Fibroblast of skin of right biceps (primary cell): ENCODE measurements at places on chromosomes 7 and 10.

DNA sequence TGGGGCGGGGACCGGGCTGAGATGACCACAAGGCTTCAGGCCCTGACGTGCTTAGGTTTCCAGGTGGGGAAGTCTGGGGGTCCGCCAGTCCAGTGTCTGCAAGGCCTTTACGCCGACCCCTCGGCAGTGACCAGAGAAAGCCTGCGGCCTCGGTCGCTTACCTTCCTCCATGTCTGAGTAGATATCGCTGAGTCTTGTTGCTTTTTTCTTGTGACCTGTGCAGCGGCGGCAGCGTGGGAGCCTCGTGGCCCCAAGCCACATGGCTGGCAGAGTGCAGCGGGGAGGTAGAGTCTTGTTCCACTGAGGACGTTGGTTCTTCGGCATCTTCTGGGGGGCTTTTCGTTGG is 329 bp downstream of the NOLC1 start:
- DNase-seq: peak; percentile 9

DNA sequence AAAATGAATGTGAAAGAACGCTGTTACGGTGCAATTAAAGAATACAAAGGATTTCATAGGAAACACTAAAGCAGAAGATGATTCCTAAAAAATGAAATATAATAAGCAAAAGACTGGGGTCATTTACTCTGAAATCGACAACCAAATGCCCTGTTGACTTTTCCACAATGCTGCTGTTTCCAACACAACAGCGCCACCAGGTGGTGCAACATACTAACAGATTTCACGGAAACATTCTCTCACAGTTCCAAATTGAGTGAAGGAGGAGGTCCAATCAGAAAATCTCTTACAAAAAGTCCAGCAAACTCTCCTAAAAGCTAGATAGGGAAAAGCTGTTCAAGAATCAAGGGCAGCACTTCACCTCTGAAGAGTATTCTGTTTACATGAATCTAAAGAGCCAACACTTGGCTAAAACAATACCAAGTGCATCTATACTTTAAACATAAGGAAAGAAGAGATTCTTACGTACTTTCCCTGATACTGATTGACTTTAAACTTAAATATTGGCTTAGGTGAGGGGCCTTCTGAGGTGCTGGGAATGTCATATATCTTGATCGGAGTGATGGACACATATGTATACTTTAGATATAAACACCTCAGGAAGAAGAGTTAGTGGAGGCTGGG is 55.9 kb downstream of the UPF2 start:
- DNase-seq: peak; percentile 76

GRCh38 chr7:34107276-34107675 is 201.9 kb downstream of the BMPER start:
- DNase-seq: peak; percentile 81

GRCh38 chr10:28008054-28008453 is 9.2 kb upstream of the ODAD2 start:
- no peak for DNase-seq

DNA sequence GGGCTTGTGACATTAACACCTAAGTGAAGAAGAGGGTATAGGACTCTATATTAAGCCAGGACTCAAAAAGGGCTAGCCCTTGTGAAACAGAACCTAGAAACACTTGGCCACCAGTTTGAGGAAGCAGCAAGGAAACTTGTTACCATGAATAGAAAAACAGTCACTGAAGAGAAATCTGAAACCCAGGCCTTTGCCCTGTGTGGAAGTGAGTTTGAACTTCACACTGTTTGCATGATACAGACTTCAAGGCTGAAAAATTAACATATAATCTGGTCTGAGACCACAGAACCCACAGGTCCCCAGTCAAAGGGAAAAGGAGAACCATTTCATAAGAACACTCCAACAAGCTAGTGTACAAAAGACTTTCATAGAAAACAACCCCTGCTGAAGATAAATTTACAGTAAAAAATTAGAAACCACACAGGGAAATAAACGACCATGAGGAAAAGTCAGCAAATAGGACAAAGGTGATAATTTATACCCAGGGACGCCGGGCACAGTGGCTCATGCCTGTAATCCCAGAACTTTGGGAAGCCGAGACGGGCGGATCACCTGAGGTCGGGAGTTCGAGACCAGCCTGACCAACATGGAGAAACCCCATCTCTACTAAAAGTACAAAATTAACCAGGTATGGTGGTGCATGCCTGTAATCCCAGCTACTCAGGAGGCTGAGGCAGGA is 76.1 kb downstream of the SKIDA1 start:
- DNase-seq: no peak

DNA sequence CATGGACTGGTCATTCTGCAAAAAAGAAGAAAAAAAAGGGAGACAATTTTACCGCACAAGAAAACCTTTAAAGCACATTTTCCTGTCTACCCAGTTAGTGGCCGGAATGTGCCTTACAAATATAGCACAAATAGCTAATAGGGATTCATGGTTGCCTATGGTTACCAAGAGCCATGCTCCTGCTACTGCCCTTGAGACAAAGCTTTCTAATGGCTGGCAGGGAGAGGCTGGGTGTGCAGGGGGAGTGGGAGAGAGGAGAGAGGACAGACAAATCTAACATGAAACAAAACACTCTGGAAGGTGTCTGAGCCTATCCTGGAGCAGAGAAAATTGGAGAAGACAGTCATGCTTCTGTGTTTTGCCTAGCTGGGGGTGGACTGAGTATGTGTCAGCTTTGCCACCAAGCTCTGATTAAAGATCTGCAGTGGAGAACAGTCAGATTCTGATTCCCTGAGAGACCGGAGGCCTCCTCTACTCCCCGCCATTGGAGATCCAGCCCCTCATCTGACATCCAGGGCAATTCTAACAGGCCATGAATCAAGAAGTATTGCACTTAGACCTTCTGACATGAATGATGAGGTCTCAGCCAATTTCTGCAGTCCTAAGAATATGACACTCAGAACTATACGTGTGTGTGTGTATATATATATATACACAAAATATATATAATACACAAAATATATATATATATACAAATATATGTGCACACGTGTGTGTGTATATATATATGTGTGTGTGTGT is 80.2 kb downstream of the PRTFDC1 start:
- peak; percentile 21 for DNase-seq

GRCh38 chr10:51397695-51398094 is 301.7 kb downstream of the CSTF2T start:
- DNase-seq: peak; percentile 81

GRCh38 chr10:101293007-101293723 is 60.8 kb upstream of the BTRC start:
- DNase-seq: no peak

DNA sequence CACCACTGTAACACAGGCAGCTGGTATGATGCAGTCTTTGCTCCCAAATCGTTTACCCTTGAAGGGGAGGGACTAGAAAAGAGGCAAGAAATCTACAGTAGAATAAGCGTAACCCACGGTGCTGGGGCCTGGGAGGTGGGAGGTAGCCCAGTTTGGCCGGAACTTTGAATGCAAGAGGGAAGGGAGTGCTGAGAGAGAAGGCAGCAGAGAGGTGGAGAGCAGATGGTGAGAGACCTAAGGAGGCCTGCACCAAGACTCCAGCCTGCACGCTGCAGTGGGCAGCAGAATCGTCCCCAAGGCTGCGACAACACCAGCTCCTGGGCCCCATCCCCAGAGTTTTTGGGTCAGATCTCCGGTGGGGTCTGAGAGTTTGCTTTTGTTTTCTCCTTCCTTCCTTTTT is 547.5 kb downstream of the GALNT17 start:
- no peak for DNase-seq

DNA sequence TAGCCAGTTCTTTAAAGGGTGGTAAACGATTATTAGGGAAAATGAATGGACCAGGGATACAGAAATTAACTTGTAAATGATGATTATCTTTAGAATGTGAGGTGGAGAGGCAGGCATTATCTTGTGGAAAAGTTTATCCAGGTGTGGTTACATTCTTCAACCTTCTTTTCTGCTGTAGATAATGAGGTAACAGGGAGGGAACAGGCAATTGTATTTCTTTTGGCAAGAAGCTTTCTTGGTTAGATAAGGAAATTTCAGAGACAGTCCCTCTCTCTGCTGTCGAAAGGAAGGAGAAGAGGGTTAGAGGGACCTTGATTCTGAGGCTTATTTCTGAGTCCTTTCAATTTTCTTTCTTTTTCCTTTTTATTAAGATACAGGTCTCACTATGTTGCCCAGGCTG is 32.1 kb downstream of the MRPL32 start:
- no peak for DNase-seq

GRCh38 chr7:36408589-36408988 is 18.9 kb downstream of the ANLN start:
- no peak for DNase-seq

- DNase-seq: peak; percentile 73
Measured at GRCh38 chr10:77428691-77429395, 208.8 kb downstream of the KCNMA1 start.

DNA sequence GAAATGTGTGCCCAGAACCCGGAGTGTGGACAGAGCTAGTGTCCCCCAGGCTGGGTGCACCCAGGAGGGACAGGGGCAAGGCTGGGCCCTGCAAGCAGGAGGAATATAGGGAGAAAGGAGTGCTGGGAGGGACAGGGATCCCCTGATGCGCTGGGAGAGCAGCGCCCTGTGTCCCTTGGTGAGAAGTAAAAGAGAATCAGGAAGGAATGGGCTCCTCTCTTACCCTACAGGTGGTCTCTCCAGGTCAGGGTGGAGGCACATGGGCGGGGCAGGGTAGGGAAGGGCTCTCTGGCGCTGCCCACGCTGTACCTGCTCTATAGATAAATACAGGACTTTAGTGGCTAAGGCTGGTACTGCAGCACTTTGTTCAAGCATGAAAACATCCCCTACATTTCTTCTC is 753.8 kb downstream of the GRID1 start:
- no peak for DNase-seq

- DNase-seq: no peak
Measured at GRCh38 chr7:8129318-8129659, 132.7 kb downstream of the ICA1 start.

DNA sequence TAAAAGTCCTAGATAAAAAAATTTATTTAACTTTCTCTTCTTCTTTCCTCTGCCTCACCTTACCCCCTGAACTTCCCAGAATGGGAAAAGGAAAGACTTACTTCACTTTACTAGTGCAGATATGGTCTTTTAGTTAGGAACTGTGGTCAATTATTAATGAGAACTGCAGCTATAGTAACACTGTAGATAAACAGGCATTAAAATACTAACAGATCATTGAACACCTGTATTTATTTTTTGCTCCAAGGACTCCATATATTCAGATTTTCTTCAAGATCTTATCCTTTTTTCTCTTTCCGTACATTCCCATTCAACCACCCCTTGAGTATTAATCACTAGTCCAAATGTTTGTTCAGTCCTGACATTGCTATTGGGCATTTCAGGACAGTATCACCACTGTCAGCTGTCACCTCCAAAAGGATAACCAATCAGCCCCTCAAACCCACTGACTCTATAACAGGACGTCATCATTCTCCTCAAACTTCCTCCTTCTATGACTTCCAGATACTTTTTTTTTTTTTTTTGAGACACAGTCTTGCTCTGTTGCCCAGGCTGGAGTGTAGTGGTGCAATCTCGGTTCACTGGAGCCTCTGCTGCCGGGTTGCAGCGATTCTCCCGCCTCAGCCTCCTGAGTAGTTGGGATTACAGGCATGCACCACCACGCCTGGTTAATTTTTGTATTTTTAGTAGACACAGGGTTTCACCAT is 4.2 kb downstream of the CPVL start:
- no peak for DNase-seq
